CD4-positive, alpha-beta T cell treated with Interleukin-15 for 1 hour (primary cell): ENCODE measurements at places on chromosomes 11 and 22.

GRCh38 chr11:64726211-64726641 lies 3.2 kb upstream of the NRXN2 start:
- DNase-seq: no peak

- DNase-seq: no peak
These were observed 49.7 kb downstream of the RTN4R start for GRCh38 chr22:20218326-20218872.

GRCh38 chr11:126350836-126351235 lies 4.7 kb upstream of the ST3GAL4 start:
- no peak for DNase-seq

- DNase-seq: no peak
These were observed 13.4 kb upstream of the DAGLA start for GRCh38 chr11:61666684-61667297.

GRCh38 chr22:37426706-37427134 lies 559 bp downstream of the ELFN2 start:
- no peak for DNase-seq

DNA sequence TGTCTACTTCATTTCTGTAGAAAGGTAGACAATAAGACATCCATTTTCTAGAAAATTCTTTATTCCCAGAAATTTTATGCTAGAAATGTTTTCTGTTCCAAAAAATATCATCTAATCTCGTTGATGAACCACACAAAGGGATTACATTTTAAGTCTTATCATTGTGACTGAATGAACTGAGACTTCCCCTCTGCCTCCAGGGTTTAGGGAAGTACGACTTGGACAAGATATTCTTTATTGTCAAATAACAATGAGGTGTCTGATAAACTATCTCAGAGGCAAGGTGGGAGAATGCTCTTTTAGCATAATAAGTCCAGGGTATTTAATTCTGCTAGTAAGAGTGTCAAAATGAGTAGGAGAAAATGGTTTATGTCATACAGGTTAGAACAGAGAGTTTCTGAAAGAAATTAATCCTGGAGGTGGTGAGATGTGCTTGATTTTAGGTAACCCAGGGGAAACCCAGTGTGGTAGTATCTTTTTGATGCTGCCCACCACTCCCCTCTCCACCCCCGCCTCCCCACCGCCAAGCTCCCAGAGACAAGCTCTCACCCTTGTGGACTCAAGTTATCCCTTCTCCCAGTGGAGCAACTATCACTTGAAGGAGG lies 100.6 kb downstream of the CD44 start:
- DNase-seq: no peak

DNA sequence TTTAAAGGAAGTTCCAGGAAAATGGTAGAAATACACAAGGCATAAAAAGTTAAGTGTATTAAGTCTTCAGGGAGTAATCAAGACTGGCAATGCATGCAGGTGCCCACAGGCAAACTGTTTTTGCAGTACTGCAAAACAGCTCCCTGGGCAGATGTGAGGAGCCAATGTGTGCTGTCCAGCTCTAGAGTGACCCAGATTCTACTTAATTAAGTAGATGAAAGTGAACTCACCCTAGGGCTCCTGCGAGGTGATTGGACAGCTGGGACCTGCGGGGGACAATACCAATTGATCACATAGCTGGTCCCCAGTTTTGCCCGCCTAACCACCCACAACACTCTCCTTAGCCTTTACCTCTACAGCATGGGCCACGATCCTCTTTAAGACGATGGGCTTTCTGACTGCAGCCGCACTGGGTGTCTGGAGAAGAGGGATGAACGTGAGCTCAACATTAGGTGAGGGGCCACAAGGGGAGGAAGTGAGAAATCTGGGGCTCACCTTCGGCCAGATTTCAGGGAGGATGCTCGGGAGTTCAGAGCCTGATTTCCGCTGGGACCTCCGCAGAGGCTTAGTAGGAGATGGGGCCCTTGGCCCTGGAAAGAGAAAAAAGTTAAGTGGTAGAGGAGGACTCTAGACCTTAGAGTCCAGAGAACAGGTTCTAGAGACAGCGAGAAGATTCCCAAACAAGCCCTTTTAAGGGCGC lies 556 bp downstream of the CDCA5 start:
- DNase-seq: no peak

DNA sequence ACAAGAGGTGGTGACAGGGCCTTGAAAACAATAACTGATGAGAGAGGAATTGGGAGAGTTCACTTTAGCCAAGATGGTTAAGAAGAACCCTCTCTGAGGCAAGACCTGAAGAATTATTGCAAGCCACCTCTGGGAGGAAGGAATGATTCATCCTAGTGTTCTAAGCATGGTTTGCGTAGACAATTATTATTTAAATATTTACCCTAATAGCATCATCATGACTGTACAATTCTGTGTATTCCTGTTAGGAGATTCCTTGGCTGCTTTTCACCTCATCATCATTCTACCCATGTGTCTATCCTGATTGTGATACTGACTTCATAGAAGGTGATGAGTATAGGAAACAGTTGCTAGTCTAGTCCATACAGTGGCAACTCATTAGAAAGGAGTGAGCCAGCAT lies 264.4 kb downstream of the DDX10 start:
- no peak for DNase-seq

- DNase-seq: no peak
These were observed 10.5 kb upstream of the MGAT3 start for GRCh38 chr22:39446239-39446721.

DNA sequence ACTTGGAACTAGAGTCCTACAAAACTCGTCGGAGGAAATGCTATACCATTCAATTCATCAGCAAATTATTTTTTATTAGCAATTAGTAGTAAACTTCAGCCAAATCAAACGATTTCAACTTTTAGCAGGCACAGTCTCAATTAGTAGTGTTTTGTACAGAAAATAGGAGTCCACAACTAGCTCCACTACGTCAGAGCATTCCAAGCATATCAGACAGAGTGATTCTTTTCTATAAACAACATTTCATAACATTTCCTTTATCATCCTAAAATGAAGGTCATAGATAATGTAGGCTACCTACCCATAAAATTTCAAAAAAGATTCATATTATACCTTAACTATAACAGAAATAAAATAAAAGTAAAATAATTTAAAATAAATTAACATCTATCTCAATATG lies 169.9 kb downstream of the KIF18A start:
- DNase-seq: no peak

GRCh38 chr11:103465555-103466140 lies 356.4 kb downstream of the DYNC2H1 start:
- DNase-seq: no peak

GRCh38 chr11:76322540-76322939 lies 58.4 kb downstream of the THAP12 start:
- DNase-seq: no peak
